Astrocyte of the spinal cord (primary cell): ENCODE measurements at places on chromosomes 7 and 10.

- DNase-seq, result peak; percentile 75
Observed at GRCh38 chr10:95741807-95742467, 14.0 kb upstream of the ENTPD1 start.

- DNase-seq, result no peak
Observed at GRCh38 chr7:133431134-133431724, 178.4 kb downstream of the EXOC4 start.

DNA sequence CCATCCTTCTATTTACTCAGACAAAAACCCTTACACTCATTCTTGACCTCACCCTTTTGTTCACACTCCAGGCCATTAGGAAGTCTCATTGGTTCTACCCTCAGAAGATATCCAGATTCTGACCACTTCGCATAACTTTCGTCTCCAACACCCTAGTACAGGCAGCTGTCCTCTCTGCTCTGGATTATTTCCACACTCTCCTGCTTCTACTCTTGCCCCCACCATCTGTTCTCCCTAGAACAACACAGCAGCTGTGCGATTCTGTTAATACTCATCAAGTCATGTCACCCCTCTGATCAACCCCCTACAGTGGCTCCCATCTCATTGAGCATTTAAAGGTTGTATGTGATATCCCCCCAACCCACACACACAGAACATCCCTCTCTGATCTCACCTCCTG lies 15.5 kb upstream of the TRIL start:
- no peak for DNase-seq

DNA sequence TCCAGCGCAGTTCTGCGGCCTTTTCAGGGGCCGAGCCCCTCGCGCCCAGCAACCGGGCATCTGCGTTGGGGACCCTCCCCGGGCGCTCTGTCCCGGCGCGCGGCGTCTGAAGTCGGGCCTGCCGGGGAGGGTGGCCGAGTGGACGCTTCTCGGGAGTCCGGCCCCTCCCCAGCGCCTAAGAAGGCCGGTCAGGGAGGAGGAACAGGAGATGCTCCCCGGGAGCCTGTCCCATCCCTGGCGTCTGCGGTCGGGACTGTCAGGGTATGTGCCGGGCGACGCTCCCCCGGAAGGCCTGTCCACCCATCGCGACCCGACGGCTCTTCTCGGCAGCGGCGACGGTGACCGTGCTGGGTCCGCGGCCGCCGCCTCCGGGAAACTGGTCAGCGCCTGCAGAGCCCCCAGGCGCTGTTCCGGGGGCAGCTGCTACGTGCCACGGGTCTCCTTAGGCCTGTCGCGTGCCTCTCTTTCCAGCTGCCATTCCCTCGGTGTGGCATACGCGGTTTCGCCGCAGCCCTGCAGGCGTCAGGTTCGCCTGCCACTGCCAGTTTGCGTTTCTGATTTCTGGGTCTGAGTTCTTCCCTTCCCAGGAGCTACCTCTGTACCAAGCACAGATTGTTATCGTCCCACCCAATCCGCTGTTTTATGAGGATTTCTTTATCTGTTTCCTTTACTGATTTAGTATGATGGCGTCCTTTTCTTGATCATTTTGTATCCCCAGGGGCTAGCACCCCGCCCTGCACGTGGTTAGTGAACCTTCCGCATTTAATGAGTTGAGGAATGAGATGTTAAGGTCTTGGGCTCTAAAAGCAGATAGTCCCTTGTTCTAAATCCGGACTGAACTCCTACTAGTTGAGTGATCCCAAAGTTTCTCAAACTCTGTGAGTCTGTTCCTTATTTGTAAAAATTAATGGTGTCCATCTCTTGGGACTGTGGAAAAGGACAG lies 782 bp downstream of the IFIT5 start:
- peak; percentile 43 for DNase-seq
